ENCODE measurements at places on chromosomes 1 and 21.

GRCh38 chr1:25430967-25431881 is 527 bp downstream of the MACO1 start:
- no peak for DNase-seq

DNA sequence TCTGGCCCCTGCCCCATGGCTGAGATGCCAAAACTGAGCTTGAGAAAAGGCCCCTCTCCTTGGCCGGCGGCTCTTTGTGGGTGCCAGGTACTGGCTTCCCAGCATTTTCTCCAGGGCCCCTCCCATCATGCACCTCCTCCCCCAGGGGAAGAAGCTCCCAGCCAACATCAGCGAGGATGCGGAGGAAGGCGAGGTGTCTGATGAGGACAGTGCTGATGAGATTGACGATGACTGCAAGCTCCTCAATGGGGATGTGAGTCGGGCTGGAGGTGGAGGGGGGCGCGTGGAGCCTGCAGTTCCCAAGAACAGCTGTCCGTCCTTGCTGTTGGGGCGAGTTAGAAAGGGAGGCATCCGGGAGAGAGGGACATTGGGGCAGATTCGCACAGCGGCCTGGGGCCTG is 13.5 kb downstream of the PLCH2 start:
- no peak for DNase-seq

- DNase-seq, result peak; percentile 43
Measured at GRCh38 chr1:64856553-64856952, 109.8 kb downstream of the JAK1 start.

GRCh38 chr1:205353191-205353590 is 3.5 kb downstream of the KLHDC8A start:
- DNase-seq, result no peak

DNA sequence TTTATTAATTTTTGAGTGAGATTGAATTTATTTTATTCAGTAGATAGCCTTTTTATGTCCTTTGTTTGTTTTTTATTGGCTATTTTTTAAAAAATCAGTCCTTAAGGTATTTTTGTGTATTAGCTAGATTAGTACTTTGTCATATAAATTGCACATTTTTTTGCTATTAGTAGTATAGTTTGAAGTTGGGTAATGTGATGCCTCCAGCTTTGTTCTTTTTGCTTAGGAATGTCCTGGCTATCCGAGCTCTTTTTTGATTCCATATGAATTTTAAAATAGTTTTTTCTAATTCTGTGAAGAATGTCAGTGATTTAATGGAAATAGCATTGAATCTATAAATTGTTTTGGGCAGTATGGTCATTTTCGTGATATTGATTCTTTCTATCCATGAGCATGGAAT is 80.4 kb downstream of the MAN1A2 start:
- DNase-seq, result no peak

- DNase-seq, result peak; percentile 59
Measured at GRCh38 chr1:160629286-160630210, 17.3 kb downstream of the SLAMF1 start.

DNA sequence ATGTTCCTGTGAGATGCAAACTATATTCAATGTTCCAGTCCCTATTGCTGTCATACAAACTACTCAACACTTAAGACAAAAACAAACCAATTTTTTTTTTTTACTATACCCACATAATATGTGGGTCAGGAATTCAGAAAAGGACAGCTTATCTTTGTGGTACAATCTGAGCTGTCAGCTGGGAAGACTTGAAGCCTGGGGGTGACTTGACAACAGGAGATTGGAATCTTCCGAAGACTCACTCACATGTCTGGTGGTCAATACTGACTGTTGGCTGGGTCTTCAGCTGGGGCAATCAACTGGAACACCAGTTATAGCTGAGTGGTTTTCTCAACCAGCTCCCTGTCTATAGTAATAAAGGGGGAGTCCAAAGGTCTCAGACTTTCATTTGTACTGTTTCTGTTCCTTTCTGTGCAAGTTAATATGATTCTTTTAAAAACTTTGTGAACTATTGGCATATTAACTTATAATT is 81.7 kb upstream of the ATP1B1 start:
- no peak for DNase-seq

DNA sequence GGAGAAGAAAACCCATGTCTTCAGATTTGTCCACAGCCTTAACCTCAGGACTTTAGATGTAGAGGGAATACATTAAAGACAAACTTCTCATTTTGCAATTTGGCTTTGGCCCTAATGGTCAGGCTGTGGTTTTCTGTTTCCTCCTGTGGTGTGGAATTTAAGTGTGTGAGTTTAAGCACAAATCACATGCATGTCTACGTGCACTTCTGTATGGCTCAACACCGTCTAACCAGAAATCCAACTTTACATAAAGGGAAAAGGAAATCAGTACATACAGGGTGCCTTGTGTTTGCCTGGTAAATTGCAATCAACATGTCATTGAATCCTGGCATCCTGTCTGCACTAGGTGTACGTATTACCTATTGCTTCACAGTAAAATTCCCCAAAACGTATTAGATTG is 1.2 kb upstream of the ZNF124 start:
- DNase-seq, result peak; percentile 92

GRCh38 chr1:153397924-153398651 is 7.2 kb upstream of the S100A8 start:
- no peak for DNase-seq

GRCh38 chr1:153399401-153400055 is 8.7 kb upstream of the S100A8 start:
- DNase-seq, result no peak

DNA sequence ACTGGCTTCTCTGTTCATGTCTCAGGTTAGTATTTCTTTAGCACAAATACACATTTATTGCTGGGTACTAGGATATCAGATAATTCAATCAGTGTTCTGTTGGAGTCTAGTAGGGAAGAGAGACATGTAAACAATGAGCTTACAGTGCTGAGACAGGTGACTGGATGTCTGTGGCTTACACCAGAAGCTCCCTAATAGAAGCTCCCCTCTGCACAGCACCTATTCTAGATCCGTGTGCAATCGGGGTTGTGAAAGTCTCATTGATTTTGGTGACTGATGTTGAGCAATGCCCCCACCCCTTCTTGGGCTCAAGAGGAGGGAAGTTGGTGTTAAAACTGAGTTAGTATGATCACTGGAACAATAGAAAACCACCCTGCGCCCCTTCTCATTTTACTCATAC is 279.2 kb downstream of the RPS6KC1 start:
- DNase-seq, result peak; percentile 70

DNA sequence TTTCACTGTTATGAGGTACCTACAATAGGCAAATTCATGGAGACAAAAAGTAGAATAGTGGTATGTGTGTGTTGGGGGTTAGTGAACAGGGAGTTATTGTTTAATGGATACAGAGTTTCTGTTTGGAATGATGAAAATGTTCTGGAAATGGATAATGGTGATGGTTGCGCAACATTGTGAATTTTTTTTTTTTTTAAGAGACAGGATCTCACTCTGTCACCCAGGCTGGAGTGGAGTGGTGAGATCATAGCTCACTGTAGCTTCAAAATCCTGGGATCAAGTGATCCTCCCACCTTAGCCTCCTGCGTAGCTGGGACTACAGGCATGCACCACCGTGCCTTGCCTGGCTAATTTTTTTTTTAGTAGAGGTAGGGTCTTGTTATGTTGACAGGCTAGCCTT is 34.5 kb upstream of the TRABD2B start:
- DNase-seq, result no peak

- no peak for DNase-seq
Measured at GRCh38 chr1:56199061-56199460, 380.3 kb downstream of the PLPP3 start.

DNA sequence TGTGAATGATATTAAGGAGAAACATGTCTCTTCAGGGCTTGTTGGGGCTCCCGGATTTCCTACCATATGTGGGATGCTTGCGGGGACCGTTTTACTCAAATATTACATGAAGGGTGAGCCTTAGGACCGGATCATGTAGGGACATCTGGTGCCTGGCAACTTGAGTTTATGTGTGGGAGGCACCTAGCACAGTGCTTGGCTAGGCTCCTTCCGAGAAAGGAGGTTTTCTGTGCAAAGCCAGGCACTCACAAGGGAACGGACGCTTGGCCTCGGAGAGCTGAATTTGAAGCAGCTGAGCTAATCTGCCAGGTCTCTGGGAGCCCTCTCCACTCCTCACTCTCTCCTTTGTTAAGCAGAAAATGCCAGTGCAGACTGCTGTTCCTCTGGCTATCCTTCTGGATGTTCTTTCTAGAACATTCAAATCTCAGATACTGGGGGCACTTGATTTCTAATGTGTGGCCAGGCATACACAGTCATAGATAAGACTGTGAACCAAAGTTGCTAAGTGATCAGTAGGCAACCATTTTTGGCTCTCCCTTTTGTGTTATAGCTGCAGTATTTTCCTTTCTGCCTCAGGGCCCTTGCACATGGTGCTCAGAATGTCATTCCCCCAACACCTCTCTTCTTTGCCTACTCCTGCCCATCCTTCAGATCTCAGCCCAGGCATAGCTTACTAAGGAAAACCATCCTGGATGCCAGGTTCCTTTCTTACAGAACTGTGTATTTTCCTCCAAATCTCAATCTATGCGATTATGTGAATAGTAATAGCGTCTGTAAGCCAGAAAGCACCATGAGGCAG is 216.6 kb upstream of the CSF3R start:
- DNase-seq, result no peak

DNA sequence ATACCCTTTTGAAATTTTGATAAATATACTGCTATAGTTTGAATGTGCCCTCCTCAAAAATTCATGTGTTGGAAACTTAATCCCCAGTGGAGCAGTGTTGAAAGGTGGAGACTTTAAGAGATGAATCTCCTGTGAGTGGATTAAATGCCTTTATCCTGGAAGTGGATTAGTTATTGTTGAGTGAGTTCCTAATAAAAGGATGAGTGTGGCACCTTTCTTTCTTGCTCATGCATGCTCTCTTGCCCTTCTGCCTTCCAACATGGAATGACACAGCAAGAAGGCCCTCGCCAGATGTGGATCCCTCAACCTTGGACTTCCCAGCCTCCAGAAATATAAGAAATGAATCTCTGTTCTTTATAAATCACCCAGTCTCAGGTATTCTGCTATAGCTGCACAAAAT is 51.8 kb downstream of the CD160 start:
- no peak for DNase-seq

GRCh38 chr1:203186446-203187303 is at the start of gene CHI3L1:
Gene CHI3L1 (minus strand): TSS chr1:203186704. CDS start chr1:203186623, 81 bp downstream.
- DNase-seq, result peak; percentile 88

DNA sequence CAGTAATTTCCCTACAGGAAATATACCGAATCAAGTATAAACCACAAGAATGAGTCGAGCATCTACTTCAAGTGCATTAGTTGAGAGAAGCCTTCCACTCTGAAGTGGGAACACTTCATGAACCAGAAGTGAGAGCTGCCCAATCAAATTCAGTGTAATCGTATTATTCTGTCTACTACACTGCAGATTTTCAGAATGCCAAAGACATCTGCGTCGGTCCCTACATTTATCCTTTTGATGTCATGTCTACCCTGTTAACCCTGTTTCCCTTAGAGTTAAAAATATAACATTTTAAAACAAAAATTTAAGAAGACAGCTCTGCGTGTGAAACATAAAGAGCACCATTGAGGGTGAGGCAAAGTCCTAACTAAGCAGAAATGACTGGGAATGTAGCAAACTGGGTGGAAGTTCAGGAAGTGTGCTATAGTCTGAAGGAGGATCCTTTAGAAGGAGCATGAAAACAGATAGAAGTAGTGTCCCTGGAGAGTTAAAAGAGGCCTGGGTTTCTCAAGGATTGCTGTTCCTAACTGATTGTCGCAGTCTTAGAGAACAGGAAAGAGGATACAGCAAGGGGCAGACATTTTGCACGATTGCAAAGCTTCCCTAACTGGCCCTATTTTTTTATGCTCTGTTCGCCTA is 291.2 kb downstream of the PTPRC start:
- peak; percentile 84 for DNase-seq

DNA sequence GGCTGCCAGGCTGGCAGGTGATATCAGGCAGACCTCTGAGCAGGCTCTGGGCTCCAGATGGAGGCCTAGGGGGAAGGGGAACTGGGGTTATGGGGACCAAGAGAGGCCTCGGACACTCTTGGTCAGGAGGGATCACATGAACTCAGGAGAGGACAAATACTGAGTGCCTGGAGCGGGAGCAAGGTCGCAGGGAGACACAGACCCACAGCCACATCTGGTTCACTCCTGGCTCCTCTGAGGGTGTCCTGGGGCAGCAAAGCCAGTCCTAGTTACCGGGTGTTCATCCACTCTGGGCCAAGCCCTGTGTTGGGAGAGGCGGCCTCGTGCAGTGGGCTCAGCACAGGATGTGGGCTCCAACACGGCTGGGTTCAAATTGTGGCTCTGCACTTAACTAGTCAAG is 239.0 kb downstream of the PTPRU start:
- no peak for DNase-seq

DNA sequence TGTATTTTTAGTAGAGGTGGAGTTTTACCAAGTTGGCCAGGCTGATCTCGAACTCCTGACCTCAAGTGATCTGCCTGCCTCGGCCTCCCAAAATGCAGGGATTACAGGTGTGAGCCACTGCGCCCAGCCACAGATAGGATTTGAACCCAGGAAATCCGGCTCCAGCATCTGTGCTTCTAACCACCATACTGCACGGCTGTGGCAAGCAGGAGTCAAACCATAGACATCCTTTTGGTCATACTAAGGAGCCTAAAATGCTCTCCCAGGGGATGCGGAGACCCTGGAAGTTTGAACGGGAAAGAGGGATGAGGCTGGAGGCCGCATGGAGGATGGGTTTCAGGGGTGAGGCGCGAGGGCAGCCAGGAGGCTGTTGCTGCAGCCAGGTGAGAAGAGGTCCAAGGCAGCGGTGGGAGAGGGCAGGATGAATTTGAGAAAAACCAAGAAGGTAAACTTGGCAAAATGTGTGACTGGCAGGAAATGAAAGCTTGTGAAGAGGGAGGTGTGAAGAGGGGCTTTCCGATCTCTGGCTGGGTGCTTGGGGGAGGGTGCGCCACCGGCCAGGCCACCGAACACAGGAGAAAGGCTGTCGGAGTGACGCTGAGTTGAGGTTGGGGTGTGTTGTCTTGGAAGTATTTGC is 24.0 kb upstream of the CDK18 start:
- no peak for DNase-seq

- peak; percentile 81 for DNase-seq
Measured at GRCh38 chr1:43274125-43274803, 4.5 kb downstream of the TMEM125 start.

DNA sequence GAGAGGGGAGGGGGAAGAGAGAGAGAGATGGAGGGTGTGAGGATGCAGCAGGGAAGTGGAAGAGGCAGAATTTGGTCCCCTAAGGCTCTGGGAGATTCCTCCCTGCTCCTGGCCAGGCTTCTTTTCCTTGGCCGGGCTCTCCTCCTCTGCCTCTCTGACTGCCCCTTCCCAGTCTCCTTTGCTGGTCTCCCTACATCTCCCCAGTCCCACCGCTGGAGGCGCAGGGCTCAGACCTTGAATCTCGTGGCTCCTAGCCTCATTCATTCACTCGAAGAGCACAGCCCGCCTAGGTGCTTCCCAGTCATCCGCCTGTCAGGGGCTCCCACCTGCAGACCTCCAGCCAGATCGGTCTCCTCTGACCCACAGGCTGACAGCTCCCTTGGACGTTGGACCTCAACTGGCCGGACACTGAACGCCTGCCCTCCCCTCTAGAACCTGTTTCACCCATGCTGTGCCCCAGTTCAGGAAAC is 76.5 kb downstream of the VWA5B1 start:
- no peak for DNase-seq

DNA sequence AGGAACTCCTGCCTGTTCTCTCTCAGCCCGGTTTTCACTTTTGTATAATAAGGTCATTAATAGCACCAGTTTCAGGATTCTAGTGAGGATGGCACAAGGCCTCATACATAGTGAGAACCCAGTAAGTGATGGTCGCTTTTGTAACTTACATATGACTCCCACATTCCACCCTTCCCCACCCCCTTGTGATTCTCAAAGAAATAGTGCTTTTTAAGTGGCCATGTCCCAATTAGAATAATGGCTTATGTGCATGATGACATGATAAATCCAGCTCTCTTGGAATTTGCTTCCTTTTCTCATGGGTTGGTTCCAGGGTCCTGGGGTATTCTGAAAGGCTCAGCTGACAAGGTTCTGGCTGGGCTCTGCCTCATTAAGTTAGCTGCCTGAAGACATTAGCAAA is 189.9 kb downstream of the URB2 start:
- no peak for DNase-seq

Measured in MV-4-11 (cell line).